ENCODE measurements at places on chromosomes 13 and 19.

GRCh38 chr13:33543631-33544265, 258.2 kb upstream of the STARD13 start:
- DNase-seq, result no peak

- DNase-seq, result peak; percentile 60
Observed at GRCh38 chr19:47190167-47190727, 40.8 kb downstream of the BBC3 start.

DNA sequence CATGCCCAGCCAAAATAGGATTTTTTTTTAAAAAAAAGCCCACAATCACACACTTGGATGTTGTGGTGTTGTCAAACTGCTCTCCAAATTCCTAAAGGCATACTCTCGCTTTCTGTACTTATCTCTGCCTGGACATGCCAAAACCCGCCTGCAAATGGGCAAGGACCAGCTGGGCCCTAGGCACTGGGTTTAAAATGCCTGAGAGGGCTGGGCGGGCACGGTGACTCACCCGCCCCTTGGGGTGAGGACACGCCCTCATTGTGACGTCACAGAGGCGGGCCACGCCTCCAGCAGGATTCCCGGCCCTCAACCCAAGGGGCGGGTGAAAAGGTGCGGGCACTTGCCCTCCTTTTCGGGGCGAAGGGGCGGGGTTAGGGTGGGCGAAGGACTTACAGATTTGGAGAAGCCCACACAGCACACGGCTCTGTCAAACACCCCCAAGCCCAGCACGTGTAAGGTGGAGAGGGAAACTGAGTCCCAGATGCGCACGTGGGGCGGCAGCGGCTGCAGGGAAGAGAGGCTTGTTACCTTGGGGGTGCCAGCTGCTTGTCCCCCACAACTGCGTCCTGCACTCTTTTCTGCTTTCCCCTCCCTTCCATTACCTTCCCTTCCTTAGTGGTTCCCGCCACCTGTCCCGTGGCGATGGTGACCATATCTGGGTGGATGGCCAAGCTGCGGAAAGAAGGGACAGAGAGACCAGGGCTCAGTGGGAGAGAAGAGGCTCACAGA, 6.6 kb downstream of the EML2 start:
- DNase-seq, result no peak

- DNase-seq, result no peak
Observed at GRCh38 chr13:44459674-44460073, 86.0 kb downstream of the SERP2 start.

DNA sequence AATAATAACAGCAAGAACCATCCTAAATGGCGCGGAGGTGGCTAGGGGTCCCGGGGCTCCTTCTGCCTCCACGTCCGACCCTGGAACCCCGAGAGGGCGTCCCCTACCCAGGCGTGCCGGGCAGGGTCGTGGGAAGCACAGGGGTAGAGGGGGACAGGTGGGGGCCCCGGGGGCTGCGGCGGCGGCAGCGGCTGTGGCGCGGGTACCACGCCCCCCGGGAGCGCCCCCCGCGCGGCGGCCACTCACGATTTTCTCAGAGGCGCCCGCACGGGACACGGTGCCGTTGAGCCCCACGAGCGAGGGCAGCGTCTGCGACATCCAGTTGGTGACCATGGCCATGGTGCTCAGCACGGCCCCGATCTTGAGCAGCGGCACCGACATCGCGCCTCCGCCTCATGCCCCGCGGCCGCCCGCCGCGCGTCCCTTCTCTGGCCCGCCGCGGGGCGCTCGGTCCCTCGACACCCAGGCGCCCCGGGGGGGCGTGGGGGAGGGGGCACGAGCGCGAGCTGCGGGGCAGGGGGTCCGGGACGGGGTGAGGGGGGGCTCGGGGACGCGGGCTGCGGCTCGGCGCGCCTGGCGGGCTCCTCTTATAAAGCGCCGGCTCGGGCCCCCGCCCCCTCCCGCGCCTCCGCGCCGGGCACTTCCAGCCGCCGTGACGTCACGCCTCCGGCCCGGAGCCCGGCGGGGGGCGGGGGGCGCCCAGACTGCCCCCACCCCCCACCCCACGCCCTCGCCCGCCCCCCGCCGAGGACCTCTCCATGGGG, 22.9 kb downstream of the OLFM2 start:
- no peak for DNase-seq

Data from CD4-positive, alpha-beta memory T cell (primary cell).